ENCODE measurements at places on chromosomes 11 and 22. TPM values are rescaled to one million over a fixed set of nuclear protein-coding genes. Genes with fewer than 3 reads are reported as not detected.

NLRP14 gene
- not detected for total RNA-seq

PRODH gene
- total RNA-seq, result not detected

- peak within 1 kb of the TSS; percentile 83 for H3K4me3 ChIP-seq
- no peaks in the 10 kb centered on the region for H3K27me3 ChIP-seq
- H3K4me1 ChIP-seq, result peaks cover 14% of the 10 kb centered on the region
- peak within 1 kb of the TSS; percentile 91 for H3K27ac ChIP-seq
- peaks cover 5% of the 10 kb centered on the region for H3K36me3 ChIP-seq
Observed at GRCh38 chr22:43142880-43143562, at the start of gene MCAT. Gene MCAT, minus strand, starts transcription at chr22:43143398. Its CDS starts 50 bp downstream, at chr22:43143348.

DNA sequence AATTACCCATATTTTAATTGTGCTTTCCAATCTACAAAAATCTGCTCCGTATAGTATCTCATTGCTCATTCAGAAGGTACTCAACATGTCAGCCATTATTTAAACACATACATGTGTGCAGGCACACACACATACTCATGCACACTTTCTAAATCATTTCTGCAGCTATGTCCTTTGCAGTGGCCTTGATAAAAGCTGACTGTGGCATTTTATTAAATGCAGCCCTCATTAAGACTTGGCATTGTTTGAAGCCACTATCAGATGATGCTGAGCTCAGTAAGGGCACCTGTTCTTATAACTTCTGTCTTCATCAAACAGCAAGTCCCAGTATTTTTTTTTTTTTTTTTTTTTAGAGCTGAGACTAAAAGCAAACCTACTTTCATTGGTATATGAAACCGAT lies 1071.9 kb upstream of the CCDC90B start:
- no peak overlapping the region for H3K4me3 ChIP-seq
- no peaks in the 10 kb centered on the region for H3K36me3 ChIP-seq
- no peak for DNase-seq
- no peak overlapping the region for H3K27ac ChIP-seq
- H3K4me1 ChIP-seq, result no peaks in the 10 kb centered on the region
- no peaks in the 10 kb centered on the region for H3K27me3 ChIP-seq

CDCA5 gene
- 85.5 TPM for total RNA-seq

GRCh38 chr11:36425561-36426081 lies 84.5 kb downstream of the TRAF6 start:
- H3K36me3 ChIP-seq, result no peaks in the 10 kb centered on the region
- H3K27ac ChIP-seq, result no peak overlapping the region
- DNase-seq, result no peak
- peaks cover 15% of the 10 kb centered on the region for H3K4me1 ChIP-seq
- H3K4me3 ChIP-seq, result no peak overlapping the region

GRCh38 chr11:128039140-128040021 lies 548.0 kb downstream of the ETS1 start:
- peak overlapping the region; percentile 75 for H3K4me3 ChIP-seq
- peak; percentile 73 for DNase-seq
- H3K36me3 ChIP-seq, result peaks cover 6% of the 10 kb centered on the region

ACR gene
- total RNA-seq, result not detected

THAP12 gene
- 49.4 TPM for total RNA-seq

SLCO2B1 gene
- 1.1 TPM for total RNA-seq

CENATAC gene
- 74.2 TPM for total RNA-seq
